ENCODE measurements at places on chromosomes 11 and 22.

GRCh38 chr22:31271485-31271884 lies 20.8 kb downstream of the PIK3IP1 start:
- no peak for DNase-seq

DNA sequence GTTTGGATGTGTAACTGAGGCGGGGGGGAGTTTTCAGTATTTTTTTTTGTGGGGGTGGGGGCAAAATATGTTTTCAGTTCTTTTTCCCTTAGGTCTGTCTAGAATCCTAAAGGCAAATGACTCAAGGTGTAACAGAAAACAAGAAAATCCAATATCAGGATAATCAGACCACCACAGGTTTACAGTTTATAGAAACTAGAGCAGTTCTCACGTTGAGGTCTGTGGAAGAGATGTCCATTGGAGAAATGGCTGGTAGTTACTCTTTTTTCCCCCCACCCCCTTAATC lies 2.3 kb downstream of the MALAT1 start:
- DNase-seq: no peak

DNA sequence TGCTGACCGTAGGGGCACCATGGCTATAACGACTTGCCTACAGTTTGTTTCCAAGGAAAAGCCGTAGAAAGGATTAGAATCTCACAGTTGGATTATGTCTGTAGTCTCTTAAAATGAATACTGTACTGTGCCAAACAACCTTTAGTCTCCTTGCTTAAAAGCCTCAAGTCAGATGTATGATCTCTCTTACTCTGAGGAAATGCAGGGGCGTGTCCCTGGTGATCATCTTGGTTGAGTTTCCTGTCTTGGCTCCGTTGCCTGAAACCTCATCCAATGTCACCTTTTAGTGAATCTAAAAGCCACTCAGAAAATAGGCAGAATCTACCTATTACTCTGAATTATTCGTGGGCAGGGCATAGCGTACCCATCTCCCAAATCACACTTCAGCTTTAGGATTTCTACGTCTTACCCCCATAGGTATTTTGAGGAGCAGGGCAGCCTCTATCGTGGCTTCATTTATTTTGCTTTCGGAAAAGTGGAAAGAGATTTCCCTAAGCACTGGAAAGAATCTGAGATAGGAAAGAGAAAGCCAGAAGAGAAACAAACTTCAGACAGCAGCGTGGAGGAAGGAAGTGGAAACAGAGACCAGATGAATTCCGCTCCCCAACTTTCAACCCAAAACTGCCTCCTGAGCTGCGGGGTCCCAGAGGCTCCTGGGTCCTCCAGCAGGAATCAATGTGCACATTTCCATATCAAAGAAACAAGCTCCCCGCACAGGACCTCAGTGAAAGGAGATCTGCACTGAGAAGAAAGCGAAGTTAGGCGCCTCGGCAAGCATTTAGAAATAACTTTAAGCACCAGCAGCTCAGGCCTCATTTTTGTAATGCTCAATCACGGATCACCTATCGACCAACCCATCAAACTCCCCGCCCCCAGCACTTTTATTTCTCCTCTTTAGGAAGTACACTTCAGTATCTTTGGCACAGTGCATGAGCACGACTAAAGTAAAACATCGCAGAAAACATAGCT lies 245.8 kb downstream of the ETS1 start:
- no peak for DNase-seq

DNA sequence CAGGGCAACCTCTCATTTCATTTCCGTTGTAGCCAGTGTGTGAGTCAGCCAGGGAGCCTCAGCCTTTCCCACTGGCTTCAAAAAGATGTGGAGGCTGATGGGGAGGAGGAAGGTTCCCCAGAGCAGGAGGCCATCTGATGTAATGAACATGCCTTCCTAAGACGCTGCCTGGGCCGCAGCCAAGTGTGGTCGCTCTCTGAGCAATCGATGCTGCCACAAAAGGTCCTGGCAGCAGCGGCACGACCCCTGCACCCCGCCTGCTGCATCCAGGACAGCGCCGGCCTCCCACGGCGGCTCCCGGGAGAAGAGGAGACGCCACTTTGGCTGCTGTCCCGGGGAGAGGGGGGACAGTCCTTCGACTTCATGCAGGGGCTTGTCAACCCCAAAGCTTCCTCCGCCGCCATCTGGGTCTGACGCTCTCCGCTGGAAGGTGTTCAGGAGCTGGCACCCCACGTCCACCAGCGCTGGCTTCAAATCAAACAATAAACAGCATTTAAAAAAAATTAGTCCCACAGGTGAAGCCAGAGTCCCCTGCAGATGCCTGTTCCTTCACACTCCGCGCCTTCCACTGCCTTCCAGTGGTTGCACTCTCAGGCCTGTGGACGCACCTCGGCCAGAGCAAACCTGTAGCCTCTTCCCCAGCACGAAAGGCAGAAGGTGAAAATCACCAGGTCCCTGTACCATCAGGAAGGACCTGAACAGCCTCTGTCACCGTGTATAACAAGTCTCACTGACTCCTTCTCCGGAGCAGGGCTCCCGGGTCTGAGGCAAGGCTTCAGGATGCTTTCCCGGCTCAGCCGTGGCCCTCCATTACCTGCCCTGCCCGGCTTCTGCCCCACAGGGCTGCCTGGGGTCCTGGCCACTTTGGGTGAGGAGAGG lies 930.7 kb downstream of the BRD1 start:
- DNase-seq: no peak

DNA sequence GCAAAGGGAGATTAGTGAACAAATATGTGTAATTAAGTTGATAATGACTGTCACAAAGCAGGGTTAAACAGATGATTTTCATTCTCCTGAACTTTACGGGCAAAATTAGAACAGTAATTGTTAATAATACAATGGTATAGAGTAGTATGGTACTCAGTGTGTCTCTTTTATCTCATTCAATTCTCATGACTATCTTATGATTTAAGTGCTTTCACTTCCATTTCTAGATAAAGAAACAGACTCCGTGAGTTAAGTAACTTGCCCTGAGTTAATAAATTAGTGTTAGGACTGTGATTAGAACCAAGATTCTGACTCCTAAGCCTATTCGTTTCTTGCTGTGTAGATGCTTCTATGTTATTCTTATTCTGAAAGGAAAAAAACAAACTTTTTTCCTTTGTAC lies 22.0 kb downstream of the PIH1D2 start:
- DNase-seq: no peak

GRCh38 chr22:26436903-26437515 lies 7.9 kb downstream of the ASPHD2 start:
- no peak for DNase-seq

- DNase-seq: no peak
These were observed 9.3 kb downstream of the MRPL16 start for GRCh38 chr11:59801160-59801706.

DNA sequence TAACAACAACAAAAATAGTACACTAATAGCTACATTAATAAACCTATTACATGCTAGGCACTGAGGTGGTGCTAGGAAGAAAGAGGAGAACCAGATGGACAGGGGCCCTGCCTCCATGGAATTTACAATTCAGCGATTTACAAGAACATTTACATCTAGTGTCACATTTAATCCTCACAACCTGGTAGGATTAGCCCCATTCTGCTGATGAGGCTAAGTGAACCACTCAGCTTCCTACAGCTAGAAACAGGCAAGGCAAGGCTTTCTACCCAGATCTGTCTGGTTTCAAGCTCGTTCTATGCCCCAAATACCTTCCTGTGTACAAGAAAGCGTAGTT lies 368.4 kb downstream of the BUD13 start:
- DNase-seq: no peak

- DNase-seq: no peak
These were observed 1.8 kb upstream of the TUB start for GRCh38 chr11:8079111-8079675.

GRCh38 chr11:8802251-8802650 lies 108.7 kb upstream of the AKIP1 start:
- no peak for DNase-seq

- no peak for DNase-seq
These were observed 13.0 kb downstream of the SCN4B start for GRCh38 chr11:118139578-118139977.

- no peak for DNase-seq
These were observed 80.4 kb downstream of the SLC1A2 start for GRCh38 chr11:35338921-35339320.

GRCh38 chr11:44507896-44508445 lies 57.5 kb upstream of the CD82 start:
- no peak for DNase-seq

DNA sequence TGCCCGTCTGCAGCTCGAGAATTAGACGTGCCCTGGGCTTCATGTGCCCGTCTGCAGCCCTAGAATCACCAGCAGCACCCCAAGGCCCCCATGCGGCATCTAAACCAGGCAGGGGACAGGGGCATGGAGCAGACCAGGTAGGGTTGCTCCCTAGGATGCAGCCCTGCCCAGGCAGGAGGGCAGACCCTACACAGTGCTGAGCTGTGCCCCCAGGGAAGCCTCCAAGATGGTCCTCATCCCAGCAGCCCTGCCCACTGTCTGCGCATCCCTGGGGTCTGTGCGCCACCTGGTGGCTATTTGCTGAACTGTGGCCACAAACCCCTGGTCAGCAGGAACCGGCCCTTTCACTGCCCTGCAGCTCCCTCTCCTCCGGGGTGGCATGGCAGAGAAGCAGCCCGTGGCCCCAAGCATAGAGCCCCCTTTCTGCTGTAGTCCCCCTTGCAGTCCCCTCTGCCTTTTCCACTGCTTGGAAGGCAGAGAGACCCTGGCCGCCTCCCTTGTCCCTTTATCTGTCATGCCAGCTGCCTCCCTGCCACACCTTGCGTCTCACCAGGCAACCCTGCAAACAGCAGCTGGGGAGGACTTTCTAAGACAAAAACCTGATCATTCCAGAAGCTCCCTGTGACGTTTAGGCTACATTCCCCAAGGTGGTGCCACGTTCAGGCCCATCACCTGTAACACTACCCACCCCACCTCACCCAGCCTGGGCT lies 86.6 kb downstream of the KCNQ1 start:
- DNase-seq: peak; percentile 67

DNA sequence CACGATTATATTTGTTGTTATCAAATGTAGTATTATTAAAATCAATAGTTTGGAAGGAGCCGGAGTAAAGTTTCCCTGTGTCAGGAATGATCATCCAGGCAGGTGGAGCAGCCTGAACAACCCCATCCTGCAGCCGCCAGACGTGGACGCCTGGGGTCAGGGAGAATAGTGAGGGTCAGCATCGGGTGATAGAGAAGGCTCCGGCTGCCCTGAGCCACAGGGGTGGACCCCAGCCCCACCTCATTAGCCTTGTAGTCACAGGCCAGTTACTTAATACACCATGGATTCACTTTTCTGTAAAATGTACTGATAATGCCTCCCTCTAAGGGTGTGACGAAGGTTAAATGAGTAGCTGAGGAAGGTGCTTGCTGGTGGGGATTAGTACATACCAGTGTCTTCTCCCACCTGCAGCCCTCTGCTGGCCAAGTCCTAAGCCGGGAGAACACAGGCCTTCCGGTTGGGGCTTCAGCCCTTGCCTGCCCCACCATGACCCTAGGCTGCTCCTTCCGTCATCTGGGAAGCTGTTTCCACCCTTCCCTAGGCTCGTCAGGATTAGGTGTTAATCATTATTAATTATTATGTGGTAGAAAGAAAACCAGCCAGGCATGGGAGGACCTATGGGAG lies 14.9 kb downstream of the TMEM121B start:
- no peak for DNase-seq

DNA sequence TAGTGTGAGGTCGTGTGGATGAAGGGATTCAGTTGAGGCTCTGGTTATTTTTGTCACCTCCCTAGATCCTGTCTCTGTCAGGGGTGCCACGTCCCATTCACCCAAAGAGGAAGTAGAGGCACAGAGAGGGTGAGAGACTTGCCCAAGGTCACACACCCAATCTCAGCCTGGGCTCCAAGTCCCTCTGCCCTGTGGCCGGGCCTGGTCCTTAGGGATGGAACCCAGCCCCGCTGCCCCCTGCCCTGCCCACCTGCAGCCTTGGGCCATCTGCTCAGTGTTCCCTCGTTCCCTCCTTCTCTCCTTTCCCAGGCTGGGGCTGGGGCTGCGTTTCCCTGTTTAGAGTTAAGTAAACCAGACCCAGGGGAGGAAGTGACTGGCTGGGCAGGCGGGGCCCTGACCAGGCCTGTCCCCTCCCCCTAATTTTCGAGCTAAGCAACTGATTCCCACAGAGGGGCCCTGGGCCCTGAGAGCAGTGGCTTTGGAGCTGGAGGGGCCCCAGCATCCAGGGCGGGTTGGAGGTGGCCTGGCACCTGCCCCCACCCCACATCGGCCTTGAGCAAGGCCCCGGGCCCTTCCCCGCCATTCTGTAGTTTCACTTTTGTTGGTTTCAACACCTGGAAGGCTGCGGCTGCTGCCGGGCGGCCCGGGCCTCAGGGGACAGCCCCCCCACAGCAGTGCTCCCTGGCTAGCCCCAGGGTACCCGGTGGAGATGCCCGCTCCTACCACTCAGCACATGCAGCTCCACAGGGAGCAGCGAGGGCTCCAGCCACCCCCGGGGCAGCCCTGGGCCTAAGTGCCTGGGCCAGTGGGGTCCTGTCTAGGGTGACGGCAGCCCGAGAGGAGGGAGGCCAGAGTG lies 1.5 kb downstream of the TCIRG1 start:
- DNase-seq: peak; percentile 27

- no peak for DNase-seq
These were observed 118.1 kb upstream of the TEAD1 start for GRCh38 chr11:12556155-12556554.

DNA sequence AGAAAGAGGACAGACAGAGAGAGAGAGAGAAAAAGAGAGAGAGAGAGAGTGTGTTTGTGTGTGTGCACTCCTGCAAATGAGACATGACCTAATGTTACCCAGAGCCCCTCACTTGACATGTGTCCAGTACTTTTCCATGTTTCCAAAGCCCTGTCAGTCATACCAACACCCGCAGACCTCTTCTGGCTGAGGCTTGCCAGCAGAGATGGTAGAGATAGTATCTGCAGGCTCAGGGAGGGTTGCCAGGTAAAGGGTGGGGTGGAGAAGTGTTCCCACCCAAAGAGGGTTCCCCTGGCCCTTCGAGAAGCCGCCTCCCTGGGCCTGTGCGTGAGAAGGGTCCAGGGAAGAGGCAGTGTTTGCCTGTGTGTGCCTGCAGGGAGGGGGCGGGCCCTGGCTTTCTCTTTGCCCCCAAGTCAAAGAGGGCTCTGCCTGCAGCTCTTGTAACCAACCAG lies 40.7 kb downstream of the POU2F3 start:
- no peak for DNase-seq

DNA sequence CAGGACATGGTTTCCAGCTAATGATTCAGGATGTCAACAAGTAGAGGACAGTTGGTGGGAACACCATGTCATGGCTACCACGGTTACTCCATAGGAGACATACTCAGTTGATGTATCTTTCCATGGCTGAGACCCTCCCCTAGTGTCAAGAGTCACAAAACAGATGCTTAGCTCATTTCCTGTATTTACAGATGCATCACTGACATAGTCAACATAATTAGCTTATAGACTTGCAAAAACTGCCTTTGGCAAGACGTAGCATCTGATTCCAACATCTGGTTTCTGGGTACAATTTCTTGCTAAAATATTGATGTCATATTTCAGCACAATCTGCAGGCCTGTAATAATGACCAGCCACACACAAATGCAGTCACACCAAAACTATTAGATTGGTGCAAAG lies 550.3 kb downstream of the FAM181B start:
- DNase-seq: no peak

DNA sequence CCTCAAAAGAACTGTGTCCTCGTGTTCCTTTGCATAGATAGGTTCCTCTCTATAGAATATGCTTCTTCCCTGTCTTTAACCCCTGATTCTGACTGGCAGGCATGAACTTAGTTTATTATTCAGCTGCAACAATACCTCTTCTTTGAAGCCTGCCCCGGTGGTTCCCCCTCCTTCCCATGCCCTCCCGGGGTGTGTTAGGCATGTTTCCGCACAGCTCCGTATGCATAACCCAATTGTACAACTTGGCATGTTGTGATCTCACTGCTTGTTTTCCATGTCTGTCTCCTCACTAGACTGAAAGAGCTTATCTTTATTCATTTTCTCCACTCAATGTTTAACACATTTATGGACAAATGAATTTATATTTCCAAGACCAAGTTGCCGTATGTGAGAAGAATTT lies 72.6 kb downstream of the DEPDC5 start:
- DNase-seq: no peak

All from activated naive CD4-positive, alpha-beta T cell (primary cell).